ENCODE measurements at places on chromosomes 6 and 20.

- no peak for ATAC-seq
Measured at GRCh38 chr6:29490552-29490951, 2.8 kb upstream of the MAS1L start.

DNA sequence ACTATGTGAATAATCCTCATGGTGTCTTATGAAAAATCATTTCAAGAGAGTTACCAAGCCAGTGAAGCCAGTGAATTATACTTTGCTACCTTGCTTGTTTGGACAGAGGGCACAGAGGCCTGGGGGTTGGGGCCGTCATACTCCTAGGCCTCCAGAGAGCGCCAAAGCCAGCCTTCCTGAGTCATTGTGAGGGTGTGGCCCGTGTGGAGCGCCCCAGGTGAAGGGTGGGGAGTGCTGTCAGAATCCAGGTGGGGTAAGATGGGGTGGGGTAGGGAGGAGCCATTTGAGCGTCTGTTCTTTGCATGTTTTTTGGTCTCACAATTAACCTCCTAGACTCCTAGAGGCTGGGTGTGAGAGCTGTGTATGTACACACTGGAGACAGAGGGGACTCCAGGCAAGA is 71.1 kb downstream of the PERP start:
- ATAC-seq, result no peak

DNA sequence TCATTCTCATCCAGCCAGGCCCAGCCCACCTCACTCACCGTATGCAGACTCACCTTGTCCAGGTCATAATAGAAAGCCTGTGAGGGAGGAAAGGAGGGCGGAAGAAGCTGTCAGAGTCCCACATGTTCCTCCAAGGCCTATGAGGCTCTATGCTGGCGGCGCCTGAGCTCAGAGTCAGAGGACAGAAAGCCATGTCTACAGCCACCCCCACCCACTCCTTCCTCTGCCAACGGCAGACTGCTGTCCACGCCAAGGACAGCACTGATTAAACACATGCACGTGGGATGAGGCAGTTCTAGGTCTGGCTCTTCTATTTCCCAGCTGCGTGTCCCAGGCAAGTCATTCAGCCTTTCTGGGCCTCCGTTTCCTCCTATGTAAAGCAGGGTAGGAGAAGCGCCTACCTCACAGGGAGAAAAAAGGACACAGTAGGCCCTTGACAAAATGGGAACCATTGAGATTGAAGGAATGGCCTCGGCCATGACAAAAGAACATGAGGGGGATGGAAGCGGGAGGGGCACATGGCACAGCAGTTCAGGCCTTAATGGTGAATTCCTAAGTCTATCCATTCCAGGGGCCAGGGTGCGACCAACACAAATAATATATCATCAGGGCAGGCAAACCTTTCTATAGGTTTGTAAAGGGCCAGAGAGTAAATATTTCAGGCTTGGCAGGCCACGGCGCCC is 80.1 kb downstream of the RIPOR3 start:
- ATAC-seq, result no peak

DNA sequence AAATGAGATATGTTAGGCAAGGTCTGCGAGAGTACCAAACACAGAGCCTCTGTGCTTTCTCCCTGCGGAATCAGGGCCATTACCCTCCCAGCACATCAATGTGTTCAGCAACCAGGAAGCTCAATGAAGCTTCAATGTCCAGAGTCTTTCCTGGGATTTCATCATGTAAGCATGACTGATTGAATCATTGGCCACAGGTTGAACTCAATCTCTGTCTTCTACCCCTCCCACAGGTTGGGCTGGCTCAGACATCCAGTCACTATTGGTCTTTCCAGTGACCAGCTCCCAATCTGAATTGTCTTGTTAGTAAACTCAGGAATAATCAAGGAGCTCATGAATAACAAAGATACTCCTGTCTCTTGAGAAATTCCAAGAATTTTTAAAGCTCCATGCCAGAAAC is 2.7 kb upstream of the DTD1 start:
- no peak for ATAC-seq

DNA sequence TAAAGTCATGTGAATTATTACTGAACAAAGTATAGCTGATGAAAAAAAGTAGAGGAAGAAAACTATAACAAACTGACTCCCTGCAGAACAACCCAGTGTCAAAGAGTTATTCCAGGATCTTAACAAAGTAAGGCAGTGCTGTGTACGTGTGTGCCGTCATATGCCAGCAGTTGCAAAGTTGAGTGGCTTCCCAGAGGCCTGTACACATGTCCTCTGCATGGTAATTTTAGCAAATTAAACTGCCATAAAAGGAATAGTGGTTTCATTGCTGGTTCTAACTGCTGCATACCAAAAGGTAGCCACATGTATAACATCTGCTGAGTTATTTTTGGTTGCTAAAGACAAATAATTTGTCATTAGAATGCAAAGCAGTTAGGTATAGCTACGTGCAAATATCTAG is 44.8 kb downstream of the RIPOR2 start:
- ATAC-seq, result no peak

- ATAC-seq, result no peak
Measured at GRCh38 chr20:14049111-14049510, 53.8 kb downstream of the MACROD2 start.

- no peak for ATAC-seq
Measured at GRCh38 chr6:165702669-165703068, 39.6 kb upstream of the PDE10A start.

DNA sequence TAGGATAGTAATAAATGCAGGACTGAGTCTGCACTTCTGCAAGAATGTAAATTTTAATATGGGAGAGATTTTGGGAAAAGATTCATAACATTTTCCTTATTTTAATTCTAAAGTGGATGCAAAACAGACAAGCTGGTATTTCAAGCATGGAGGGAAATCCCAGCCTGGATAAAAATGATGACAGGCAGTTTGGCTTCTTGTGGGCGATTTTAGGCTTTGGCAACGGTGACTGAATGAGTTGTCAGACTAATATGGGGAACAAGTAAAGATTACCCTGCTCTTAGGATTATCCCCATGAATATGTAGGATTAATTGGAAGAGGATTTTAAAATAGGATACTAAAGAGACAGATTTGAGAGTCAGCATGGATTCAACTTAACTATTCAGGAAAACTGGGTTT is 21.0 kb downstream of the OGFRL1 start:
- ATAC-seq, result no peak

DNA sequence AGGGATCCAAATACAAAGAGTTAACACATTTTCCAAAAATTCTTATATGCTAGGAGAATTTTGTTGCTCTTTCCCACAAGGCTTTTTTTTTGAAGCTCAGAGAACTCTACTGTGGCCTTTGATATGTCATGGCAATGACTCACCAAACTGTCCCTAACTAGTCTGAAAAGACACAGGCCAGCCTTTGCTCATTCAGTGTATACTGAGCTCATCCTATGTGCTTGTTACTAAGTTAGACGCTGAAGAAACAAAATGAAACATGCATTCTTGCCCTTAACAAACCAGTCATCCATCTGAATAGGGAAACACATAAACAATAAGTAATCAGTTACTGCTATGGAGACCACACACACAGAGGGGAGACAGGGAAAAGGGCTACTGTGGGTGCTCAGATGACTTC is 291.8 kb downstream of the FOXC1 start:
- peak; percentile 55 for ATAC-seq

GRCh38 chr6:13432526-13433184 is 54.7 kb downstream of the GFOD1 start:
- ATAC-seq, result no peak

DNA sequence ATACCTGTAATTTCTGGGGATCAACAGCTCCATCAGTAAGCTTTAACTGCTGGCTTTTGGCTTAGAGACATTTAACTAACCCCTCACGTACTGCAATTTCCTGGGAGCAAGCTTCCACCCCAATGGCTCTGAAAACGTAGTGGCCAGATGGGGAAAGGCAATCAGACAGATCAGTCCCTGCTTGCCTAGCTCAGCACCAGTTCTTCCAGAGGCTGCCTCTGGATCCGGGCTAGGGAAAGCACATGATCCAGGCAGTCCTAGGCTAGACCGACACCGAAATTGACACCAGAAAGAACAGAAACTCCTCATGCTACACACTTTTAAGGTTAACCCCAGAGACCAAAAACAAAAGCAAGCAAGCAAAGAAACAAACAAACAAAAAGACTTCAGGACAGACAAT is 13.3 kb downstream of the PREP start:
- ATAC-seq, result no peak

GRCh38 chr6:35058865-35059522 is 82.1 kb downstream of the TCP11 start:
- ATAC-seq, result no peak

DNA sequence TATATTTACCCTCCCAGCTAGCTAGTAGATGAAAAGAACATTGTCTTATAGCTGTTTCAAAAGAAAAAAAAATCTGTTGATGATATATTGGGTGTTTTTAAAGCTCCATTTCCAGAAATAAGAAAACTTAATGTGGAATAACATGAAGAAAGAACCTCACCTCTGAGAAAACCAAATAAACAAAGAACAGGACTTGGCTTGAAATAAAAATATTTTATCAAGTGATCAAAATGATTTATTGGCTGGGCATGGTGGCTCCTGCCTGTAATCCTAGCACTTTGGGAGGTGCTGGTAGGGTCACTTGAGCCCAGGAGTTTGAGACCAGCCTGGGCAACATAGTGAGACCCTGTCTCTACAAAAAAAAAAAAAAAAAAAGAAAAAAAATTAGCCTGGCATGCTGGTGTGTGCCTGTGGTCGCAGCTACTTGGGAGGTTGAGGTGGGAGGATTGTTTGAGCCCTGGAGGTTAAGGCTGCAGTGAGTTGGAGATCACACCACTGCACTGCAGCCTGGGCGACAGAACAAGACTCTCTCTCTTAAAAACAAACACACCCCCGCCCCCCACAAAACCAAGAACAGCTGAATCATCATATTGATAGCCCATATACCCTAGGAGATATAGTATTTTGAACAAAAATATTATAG is 7.9 kb downstream of the RNF24 start:
- ATAC-seq, result no peak

- ATAC-seq, result no peak
Measured at GRCh38 chr20:49615401-49616153, 47.6 kb upstream of the PTGIS start.

DNA sequence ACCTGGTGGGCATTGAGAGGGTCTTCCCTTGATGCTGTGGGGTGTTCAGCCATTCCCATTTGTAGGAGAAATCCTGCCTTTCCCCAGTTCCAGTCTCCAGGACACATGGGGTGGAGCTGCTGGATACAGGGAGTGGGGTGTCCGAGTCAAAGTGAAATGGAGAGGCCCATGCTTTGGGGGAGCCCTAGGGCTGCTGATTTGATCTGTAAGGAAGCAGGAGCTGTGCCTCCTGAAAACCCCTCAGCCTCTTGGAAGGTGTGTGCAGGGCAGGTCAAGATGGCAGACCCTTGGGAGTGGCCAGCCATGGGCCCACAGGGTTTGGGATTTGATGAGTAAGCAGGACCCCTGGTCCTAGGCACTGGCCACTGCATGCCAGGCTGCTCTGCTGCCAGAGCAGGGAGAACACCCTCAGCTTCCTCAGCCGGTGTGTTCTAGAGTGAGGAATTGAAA is 82.0 kb downstream of the SERAC1 start:
- ATAC-seq, result no peak

DNA sequence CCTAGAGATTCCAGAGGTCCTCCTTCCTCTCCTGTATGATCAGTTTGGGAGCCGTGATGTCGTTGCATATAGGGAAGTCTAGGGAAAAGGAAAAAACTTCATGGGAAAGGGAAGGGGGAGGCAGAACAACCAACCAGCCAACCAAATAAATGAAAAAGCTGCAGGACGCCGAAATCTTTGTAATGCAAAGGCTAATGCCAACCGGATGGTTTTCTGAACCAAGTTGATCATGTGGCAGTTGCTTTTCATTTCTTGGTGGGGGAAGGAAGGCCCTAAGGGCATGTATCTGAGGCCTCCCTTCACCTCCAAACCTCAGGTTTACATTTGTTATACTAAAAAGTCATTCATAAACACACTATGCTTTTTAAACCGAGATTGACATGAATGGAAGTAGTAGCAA is 167.2 kb downstream of the ARID1B start:
- no peak for ATAC-seq

- ATAC-seq, result no peak
Measured at GRCh38 chr6:17511580-17511979, 88.5 kb upstream of the FAM8A1 start.

- ATAC-seq, result no peak
Measured at GRCh38 chr20:14696478-14696877, 359.1 kb upstream of the FLRT3 start.

DNA sequence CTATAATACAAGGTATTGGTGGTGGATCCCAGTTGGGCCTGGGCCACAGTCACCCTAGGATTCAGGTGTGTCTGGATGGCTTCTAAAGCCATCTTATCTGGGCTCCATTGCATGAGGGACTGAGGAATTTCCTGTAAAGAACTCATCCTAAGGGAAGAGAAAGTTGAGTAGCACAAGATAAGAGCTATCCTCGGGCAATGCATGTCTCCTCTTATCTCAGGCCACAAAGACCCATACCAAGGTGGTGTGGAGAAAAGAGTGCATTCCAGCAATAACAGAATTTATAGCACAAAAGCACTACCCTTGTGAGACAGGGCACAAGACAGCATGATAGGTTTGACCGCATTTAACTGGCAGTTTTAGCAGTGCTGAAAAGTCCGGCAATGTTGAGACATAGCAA is 14.3 kb upstream of the MTRF1L start:
- no peak for ATAC-seq

DNA sequence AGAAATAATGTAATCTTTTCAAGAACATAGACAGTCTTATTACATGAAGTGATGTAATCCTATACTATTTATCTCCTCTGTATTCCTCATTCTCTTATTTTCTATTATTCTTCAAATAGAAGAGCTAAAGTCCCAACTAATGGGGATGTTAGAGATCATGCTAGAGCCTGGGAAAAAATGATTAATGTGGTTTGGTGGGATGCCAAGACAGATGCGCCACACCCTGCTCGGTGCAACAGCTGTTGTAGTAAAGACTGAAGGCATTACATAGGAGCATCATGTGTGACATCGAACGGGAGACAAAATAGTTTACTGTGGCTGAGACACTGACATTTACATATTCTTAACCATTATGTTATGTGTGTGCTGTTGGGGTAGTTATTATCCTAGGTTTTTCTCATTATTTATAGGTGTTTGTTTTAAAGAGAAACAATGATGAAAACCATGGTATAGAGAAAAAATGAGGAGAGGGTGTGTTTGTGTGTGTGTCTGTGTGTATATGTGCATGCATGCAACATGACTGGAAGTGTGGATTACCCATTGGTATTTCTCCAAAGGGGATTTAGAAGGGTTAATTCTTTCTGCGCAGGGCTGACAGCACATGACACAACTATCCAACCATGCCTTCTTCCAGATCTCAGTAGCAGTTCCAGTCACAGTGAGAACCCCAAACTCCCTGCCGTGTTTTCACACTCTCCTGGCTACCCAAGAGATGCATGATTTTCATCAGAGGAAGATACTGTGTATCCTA is 155.3 kb downstream of the EYA4 start:
- ATAC-seq, result no peak

DNA sequence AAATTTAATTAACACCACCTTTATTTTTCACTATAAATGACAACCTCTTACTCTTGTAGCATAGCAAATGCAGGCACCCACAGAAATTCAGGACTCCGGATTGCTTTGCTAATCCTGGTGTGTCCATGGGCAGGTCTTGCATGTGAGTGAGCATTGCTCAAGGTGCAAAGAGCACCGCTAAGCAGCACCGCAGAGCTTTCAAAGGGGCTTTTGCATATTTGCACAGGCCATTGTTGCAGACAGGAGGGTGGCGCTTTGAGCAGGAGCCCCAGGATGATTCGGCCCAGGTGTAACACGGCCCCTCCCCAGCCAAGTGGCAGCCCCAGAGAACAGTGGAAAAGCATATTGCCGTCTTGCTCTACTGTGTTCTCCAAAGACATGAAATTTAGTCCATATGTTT is 293.2 kb downstream of the NRN1 start:
- no peak for ATAC-seq
